Esophagus squamous epithelium (tissue), 5 donors: ENCODE measurements at places on chromosomes 7 and 10.

GRCh38 chr10:48429309-48429708 lies 122.8 kb downstream of the MAPK8 start:
- no peak overlapping the region for H3K27ac ChIP-seq
- DNase-seq = no peak
- H3K4me1 ChIP-seq = no peaks in the 10 kb centered on the region
- no peak overlapping the region for H3K4me3 ChIP-seq
- H3K36me3 ChIP-seq = no peaks in the 10 kb centered on the region
- H3K27me3 ChIP-seq = no peaks in the 10 kb centered on the region

- no peak overlapping the region for H3K27ac ChIP-seq
- H3K4me1 ChIP-seq = peaks cover 24% of the 10 kb centered on the region
- H3K4me3 ChIP-seq = no peak overlapping the region
- no peaks in the 10 kb centered on the region for H3K27me3 ChIP-seq
These were observed 61.7 kb upstream of the ZNRF2 start for GRCh38 chr7:30222515-30223215.

GRCh38 chr7:27113991-27114769 lies 11.7 kb upstream of the HOXA2 start:
- H3K27ac ChIP-seq = peak overlapping the region; percentile 99
- no peak for DNase-seq
- no peaks in the 10 kb centered on the region for H3K36me3 ChIP-seq
- no peaks in the 10 kb centered on the region for H3K27me3 ChIP-seq

DNA sequence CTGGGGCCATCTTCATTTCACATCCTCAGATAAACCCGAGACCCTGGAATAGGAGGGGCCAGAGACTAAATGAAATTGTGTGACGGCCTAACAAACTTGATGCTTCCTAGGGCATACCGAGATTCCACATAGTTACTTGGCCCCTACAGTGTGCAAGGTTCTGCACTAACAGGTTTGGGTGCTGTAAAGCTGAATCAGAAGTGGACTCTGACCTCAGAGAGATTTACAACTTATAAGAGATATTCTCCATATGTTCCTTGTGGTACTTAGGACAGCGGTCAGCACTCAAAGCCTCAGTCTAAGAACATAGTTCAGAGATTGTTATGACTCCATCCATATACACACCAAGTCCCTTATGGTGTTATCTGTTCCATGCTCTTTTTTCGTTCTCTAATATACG lies 55.1 kb upstream of the FHIP2A start:
- peak overlapping the region; percentile 79 for H3K4me3 ChIP-seq
- H3K27ac ChIP-seq = no peak overlapping the region
- peaks cover 7% of the 10 kb centered on the region for H3K4me1 ChIP-seq

GRCh38 chr7:114531326-114531725 lies 116.7 kb downstream of the FOXP2 start:
- H3K4me1 ChIP-seq = no peaks in the 10 kb centered on the region
- no peaks in the 10 kb centered on the region for H3K36me3 ChIP-seq
- H3K27me3 ChIP-seq = no peaks in the 10 kb centered on the region
- no peak overlapping the region for H3K27ac ChIP-seq
- H3K4me3 ChIP-seq = no peak overlapping the region
- no peak for DNase-seq

DNA sequence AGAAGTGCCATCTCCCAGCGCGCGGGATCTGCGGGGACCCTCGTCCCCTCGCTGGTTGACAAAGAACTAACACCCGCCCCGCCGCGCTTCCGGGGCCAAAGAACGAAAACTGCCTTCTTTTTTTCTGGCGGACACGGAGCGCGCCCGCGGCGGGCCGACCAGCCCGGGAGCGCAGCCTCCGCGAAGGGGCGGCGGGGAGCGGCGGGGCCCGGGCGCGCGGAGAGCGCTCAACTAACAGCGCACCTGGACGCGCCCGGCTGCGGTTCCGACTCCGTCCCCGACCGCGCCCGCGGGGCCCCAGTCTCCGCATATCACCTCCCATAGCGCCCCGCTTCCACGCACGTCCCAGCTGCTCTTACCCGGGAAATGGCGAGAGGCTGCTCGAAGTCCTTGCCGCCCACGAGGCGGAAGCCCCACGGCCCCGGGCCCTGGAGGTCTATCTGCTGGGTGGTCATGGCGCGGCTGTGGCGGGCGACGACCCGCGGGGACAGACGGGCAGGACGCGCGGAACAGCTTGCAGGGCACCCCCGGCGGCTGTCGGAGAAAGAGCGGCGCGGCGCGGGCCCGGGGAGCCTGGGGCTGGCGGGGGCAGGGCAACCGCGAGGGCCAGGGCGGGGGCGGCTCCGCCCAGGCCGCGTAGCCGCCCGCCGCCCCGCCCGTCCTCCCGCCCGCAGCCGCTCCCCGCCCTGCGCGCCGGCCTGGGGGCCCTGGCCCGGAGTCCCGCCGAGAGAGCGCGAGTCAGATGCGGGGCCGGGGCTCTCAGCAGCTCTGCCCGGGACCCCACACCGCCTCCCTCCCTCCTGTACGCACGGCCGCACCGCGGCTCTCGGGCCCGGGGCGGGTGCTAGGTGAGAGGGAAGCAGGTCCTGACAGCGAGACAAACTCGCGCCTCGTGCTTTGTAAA lies at the start of gene PDLIM1:
Gene PDLIM1 (minus strand): TSS at position 543 of the 904 bp plus-strand sequence. CDS start 88 bp downstream, at position 455.
- H3K27ac ChIP-seq = peak within 1 kb of the TSS; percentile 89
- no peaks in the 10 kb centered on the region for H3K36me3 ChIP-seq
- DNase-seq = peak; percentile 16
- no peaks in the 10 kb centered on the region for H3K27me3 ChIP-seq
- peaks cover 69% of the 10 kb centered on the region for H3K4me1 ChIP-seq

DNA sequence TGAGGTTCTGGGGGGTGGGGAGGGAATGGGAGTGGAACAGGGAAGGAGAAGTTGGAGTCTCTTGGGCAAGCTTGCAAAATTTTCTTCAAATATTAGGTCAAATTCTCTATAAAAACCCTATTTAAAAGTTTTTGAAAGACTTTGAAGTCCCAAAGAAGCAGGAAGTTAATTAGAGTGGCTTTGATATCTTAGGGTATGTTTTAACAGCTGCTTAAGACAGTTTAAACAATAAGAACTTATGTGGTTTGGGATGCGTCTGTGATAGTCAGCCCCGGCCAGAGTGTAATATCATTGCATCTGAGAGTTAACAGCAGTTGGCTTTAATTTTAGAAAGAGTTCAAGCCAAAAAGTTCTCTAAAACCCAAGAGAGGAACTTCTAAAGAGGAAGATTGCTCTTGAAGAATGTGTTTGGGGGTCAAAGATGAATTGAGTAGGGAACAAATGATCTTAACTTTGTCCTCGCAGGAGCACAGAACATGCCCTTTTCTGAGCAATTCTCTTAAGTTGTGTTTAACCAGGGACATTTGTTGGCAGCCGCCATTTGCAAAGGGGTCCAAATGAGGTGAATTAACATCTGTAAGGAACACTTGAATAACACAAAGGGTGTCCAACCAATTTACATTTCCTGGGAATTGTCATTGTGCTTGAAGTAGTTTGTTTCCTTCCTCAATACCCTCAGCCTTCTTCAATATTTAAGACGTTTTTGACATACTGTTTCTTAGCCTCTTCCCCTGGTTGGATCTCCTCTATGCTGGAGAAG lies 182.4 kb downstream of the PTEN start:
- no peak for DNase-seq
- H3K4me1 ChIP-seq = peaks cover 40% of the 10 kb centered on the region
- H3K36me3 ChIP-seq = no peaks in the 10 kb centered on the region
- no peak overlapping the region for H3K4me3 ChIP-seq
- H3K27ac ChIP-seq = no peak overlapping the region
- H3K27me3 ChIP-seq = no peaks in the 10 kb centered on the region

DNA sequence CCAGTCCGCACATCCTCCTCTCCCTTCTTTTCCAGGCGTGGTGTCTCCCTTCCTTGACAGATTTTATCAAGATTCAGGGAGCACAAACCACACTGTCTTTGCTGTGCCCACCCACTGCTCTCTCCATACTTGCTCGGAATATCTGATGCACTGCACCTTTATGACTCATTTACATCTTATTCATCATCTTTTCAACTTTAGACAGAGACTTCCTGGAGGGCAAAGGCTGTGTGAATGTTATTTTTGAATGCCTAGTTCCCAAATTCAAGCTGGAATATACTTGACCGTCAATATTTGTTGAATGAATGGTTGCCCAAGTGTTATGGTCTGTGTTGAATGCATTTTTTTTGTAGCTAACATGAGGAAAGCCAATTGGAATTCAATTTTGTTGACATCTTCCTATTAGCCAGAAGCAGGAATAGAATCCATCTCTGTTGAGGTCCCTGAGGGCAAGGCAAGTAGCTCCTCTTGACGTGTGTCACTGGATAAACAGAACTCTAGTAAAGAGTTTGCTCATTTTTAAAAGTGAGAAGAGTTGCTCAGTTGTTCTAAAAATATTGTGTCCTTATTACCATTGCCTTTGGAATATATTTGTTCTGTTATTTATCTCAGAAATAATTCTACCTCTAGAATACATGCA lies 95.0 kb downstream of the KLF6 start:
- peaks cover 15% of the 10 kb centered on the region for H3K4me1 ChIP-seq
- no peaks in the 10 kb centered on the region for H3K27me3 ChIP-seq
- DNase-seq = no peak
- no peak overlapping the region for H3K27ac ChIP-seq
- H3K4me3 ChIP-seq = no peak overlapping the region

DNA sequence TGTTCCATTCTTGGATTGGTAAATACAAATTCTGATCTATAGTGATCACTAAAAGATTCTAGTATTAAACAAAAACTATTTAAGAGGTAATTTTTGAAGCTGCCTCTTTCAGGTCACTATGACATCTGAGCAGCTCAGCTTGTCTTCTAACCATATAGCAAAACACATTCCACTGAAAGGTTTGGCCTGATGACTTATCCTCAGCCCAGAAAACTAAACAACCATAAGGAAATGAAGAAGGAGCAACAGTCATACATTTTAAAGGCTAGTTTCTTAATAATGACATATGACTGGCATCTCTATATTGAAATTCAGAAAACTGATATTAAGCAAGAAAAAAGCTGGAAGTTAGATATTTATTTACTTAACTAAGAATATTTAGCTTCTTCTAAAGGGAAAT lies 24.6 kb downstream of the NT5C2 start:
- H3K36me3 ChIP-seq = peaks cover 14% of the 10 kb centered on the region
- DNase-seq = no peak
- no peak overlapping the region for H3K4me3 ChIP-seq
- peak overlapping the region; percentile 60 for H3K27ac ChIP-seq
- no peaks in the 10 kb centered on the region for H3K27me3 ChIP-seq

DNA sequence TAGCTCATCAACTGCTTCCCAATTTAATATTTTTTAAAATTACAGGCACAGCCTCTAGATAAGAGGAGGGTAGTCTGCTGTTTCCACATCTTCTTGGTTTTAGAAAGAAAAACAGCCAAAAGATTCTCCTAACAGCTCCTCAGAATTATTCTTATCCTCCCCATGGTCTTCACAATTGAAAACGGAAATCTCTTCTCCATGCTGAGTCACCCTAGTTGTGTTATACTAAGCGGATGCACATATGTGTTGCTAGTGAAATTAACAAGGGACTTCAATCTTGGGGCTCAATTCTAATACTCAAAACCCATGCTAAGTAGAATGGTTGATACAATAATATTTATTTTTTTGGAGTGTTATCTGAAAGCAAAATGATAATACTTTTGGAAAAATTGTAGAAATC lies 71.9 kb upstream of the NPY start:
- H3K4me3 ChIP-seq = no peak overlapping the region
- no peaks in the 10 kb centered on the region for H3K36me3 ChIP-seq
- H3K27ac ChIP-seq = no peak overlapping the region
- no peaks in the 10 kb centered on the region for H3K27me3 ChIP-seq

DNA sequence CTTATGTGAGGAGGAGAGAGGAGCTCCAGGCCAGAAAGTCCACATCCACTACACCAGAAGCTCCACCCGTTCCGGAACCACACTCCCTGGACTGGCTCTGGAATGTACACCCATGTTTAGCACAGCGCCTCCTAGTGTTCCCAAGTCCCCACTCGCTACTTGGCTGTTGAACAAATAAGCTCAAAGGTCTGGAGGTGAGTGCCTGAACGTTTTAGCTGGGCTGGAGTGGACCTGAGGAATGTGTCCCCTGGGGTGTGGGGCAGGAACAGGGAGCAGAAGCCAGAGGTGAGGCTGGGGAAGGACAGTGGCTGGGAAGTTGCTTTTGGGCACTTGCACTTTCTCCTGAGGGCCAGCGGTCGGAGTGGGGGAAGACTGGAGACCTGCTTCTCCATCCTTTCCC lies 164.1 kb upstream of the CDCA7L start:
- no peaks in the 10 kb centered on the region for H3K27me3 ChIP-seq
- no peak overlapping the region for H3K4me3 ChIP-seq
- H3K36me3 ChIP-seq = no peaks in the 10 kb centered on the region

GRCh38 chr10:28253169-28253785 lies 49.6 kb downstream of the MPP7 start:
- no peaks in the 10 kb centered on the region for H3K27me3 ChIP-seq
- peaks cover 19% of the 10 kb centered on the region for H3K4me1 ChIP-seq
- no peak overlapping the region for H3K4me3 ChIP-seq
- peak overlapping the region; percentile 67 for H3K27ac ChIP-seq
- DNase-seq = no peak
- no peaks in the 10 kb centered on the region for H3K36me3 ChIP-seq

GRCh38 chr10:4136121-4136520 lies 351.1 kb upstream of the KLF6 start:
- H3K27me3 ChIP-seq = no peaks in the 10 kb centered on the region
- no peaks in the 10 kb centered on the region for H3K36me3 ChIP-seq
- peaks cover 3% of the 10 kb centered on the region for H3K4me1 ChIP-seq

DNA sequence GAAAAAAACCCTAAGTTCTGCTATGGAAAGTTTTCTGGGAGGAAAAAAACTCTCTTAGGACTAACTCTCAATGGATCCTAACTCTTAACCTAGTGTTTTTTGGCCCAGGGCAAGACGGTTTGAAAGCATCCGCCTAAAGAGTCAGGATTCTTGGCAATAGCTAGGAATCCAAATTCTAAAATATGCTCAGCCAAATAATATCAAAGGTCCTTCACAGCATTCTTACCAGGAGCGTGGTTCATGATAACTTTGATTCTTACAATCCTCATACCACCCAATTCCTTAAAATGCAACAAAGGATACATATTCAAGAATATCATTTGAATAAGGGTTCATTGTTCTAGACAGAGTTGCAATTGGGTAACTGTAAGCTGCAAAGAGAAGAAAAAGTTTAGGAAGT lies 21.3 kb downstream of the CPA1 start:
- H3K27ac ChIP-seq = no peak overlapping the region
- H3K4me3 ChIP-seq = no peak overlapping the region
- DNase-seq = no peak
- no peaks in the 10 kb centered on the region for H3K27me3 ChIP-seq
- H3K36me3 ChIP-seq = no peaks in the 10 kb centered on the region
- H3K4me1 ChIP-seq = no peaks in the 10 kb centered on the region

GRCh38 chr7:99648843-99649242 lies 31.0 kb downstream of the CYP3A5 start:
- H3K4me3 ChIP-seq = no peak overlapping the region
- H3K4me1 ChIP-seq = no peaks in the 10 kb centered on the region
- H3K27me3 ChIP-seq = no peaks in the 10 kb centered on the region
- H3K36me3 ChIP-seq = no peaks in the 10 kb centered on the region

- H3K4me3 ChIP-seq = no peak overlapping the region
- H3K27ac ChIP-seq = no peak overlapping the region
- peaks cover 18% of the 10 kb centered on the region for H3K4me1 ChIP-seq
- DNase-seq = no peak
These were observed 94.8 kb downstream of the CHN2 start for GRCh38 chr7:29289156-29290021.

- peaks cover 6% of the 10 kb centered on the region for H3K36me3 ChIP-seq
- peaks cover 5% of the 10 kb centered on the region for H3K4me1 ChIP-seq
- no peak for DNase-seq
- peaks cover 17% of the 10 kb centered on the region for H3K27me3 ChIP-seq
- H3K4me3 ChIP-seq = peak overlapping the region; percentile 87
- peak overlapping the region; percentile 96 for H3K27ac ChIP-seq
These were observed 1.1 kb downstream of the PLXDC2 start for GRCh38 chr10:19817231-19817933.

GRCh38 chr7:137933270-137934017 lies 68.4 kb downstream of the CREB3L2 start:
- no peak overlapping the region for H3K4me3 ChIP-seq
- H3K4me1 ChIP-seq = peaks cover 26% of the 10 kb centered on the region
- H3K36me3 ChIP-seq = no peaks in the 10 kb centered on the region
- no peaks in the 10 kb centered on the region for H3K27me3 ChIP-seq
- H3K27ac ChIP-seq = peak overlapping the region; percentile 76
- no peak for DNase-seq
